Left lung (tissue), 14 donors: ENCODE measurements at places on chromosomes 5 and 9. TPM values are rescaled to one million over a fixed set of nuclear protein-coding genes. Genes with fewer than 3 reads are reported as not detected.

FRMD3 gene
- polyA plus RNA-seq: 2.6 TPM

DUSP1 gene
- 240 TPM for polyA plus RNA-seq

DBH gene
- polyA plus RNA-seq: 1.2 TPM

ANKRD34B gene
- polyA plus RNA-seq: not detected

NUTM2G gene
- polyA plus RNA-seq: 1.00 TPM

CCL21 gene
- polyA plus RNA-seq: 69.2 TPM

PCA3 gene
- polyA plus RNA-seq: 0.21 TPM

CDC20B gene
- 21.8 TPM for polyA plus RNA-seq

MZB1 gene
- 0.41 TPM for polyA plus RNA-seq

PCDHA8 gene
- 0.08 TPM for polyA plus RNA-seq

PCDHB16 gene
- polyA plus RNA-seq: 5.4 TPM

GRCh38 chr9:131370638-131371037 lies 23.2 kb upstream of the PRRC2B start:
- DNase-seq: no peak

GRCh38 chr9:71692337-71692736 lies 76.0 kb downstream of the CEMIP2 start:
- peak; percentile 69 for DNase-seq

- no peak for DNase-seq
Measured at GRCh38 chr5:64939772-64940510, 171.2 kb downstream of the CWC27 start.

DNA sequence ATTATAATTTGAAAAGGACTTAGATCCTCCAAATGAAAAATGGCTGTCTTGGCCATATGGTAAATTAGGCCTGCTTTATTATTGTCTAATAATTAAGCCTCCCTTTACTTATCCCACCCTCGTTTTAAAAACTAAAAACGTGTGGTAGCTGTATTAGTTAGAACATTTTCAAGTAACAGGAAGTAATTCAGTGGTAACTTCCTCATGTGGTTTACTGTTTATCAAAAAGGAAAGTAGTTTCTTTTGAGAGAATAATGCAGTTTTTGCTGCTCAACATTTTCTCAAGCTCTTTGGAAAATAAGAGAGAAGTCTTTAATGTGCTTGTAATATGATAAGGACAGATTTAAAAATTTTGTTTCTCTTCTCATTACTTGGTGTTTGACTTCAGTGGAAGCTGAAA lies 26.0 kb downstream of the ZCCHC7 start:
- DNase-seq: no peak

DNA sequence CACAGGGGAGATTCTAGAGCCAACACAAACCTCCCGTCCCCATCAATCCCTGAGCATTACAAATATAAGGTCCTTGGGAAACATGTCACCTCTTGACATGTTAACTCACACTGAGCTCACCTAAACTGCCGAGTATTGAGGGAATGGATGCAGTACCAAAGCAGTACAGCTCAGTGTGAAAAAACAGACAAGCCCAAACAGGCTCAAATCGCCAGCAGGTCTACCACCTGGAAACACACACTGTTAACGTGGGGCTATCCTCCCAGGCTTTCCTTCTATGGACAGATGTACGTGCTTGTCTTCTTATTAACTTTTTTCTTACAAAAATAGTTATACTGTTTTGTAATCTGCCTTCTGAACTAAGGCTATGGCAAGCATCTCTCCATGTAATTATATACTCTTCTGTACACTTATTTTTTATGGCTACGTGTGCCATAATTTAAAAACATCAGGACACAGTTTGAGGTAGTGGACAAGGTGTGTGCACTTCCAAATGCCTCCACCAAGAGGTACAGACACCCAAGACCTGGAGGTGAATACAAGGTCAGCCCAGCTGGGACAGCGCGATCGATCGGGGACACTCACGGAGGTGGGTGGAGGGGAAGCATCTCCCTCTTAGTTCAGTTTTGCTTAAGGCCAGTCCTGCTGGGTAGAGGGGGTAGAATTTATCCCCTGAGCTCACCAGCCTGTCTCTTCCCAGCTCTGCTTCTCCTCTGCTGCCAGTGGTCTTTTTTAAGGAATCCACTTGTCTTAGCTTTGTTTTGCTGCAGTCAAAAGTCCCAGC lies 76.5 kb downstream of the DAP start:
- DNase-seq: no peak

- DNase-seq: no peak
Measured at GRCh38 chr9:120926397-120926928, at the start of gene TRAF1. Gene TRAF1, minus strand, starts transcription at chr9:120926796. Its CDS starts 721 bp downstream, at chr9:120926075.

- peak; percentile 51 for DNase-seq
Measured at GRCh38 chr9:125747053-125747764, at the start of gene PBX3. Gene PBX3, plus strand, starts transcription at chr9:125747373.

DNA sequence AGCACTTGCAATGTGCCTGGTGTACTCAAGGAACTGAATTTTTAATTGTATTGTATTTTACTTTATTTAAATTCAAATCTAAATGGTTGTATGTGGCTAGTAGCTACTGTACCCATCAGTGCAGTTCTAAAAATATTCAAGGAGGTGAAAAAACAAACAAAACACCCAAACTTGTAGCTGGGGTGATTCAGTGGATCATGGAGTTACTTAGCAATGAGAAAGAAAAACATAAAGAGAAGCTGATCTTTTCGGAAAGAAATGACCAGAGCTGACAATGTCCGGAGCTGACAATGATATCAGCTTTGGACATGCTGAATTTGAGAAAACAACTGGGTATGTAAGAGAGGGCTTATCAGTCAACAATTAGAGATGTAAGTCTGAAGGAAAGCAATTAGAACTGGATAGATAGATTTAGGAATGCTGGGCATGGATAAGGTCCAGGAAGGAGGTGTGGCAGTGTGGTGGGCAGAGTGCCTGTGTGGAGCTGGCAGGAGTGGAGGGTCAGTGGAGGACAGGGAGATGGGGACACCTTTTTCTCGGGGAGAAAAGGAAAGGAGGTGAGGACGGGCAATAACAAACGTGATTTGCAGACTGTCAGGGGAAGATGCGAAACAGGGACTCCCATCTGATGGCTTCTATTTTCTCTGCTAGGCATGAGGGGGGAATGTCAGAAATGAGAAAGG lies 113.2 kb downstream of the DCP2 start:
- no peak for DNase-seq

- no peak for DNase-seq
Measured at GRCh38 chr5:43839218-43839617, 236.2 kb downstream of the NNT start.

- peak; percentile 35 for DNase-seq
Measured at GRCh38 chr9:36450110-36450732, 50.2 kb upstream of the RNF38 start.

DNA sequence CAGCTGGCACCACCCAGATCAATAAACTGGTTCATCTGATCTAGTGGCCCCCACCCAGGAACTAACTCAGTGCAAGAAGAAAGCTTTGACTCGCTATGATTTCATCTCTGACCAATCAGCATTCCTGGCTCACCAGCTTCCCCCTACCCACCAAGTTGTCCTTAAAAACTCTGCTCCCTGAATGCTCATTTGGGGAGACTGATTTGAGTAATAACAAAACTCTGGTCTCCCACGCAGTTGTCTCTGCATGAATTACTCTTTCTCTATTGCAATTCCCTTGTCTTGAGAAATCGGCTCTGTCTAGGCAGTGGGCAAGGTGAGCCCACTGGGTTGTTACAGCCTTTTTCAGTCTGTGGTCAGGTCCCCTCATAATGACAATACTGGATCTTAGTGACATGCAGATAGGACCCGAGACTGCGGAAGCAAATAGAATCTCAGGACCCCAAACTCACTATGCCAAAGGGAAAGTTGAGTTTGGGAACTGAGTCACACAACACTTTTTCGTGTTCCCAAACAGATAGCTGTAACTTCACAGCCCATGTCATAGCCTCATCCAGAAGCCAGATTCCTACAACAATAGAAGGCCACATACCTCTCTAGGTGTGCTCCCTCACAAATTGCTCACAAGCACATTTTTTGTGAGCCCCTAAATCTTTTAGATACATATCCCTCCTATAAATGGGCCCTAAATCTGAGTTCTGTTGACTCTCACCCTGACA lies 175.2 kb upstream of the RAI14 start:
- no peak for DNase-seq

GRCh38 chr5:157748760-157749461 lies 5.4 kb downstream of the LSM11 start:
- DNase-seq: no peak

GRCh38 chr5:33565324-33565723 lies 124.6 kb downstream of the TARS1 start:
- DNase-seq: no peak

- DNase-seq: no peak
Measured at GRCh38 chr5:81761270-81761669, 10.4 kb upstream of the SSBP2 start.

GRCh38 chr5:121218086-121218485 lies 633.6 kb upstream of the FTMT start:
- no peak for DNase-seq

DNA sequence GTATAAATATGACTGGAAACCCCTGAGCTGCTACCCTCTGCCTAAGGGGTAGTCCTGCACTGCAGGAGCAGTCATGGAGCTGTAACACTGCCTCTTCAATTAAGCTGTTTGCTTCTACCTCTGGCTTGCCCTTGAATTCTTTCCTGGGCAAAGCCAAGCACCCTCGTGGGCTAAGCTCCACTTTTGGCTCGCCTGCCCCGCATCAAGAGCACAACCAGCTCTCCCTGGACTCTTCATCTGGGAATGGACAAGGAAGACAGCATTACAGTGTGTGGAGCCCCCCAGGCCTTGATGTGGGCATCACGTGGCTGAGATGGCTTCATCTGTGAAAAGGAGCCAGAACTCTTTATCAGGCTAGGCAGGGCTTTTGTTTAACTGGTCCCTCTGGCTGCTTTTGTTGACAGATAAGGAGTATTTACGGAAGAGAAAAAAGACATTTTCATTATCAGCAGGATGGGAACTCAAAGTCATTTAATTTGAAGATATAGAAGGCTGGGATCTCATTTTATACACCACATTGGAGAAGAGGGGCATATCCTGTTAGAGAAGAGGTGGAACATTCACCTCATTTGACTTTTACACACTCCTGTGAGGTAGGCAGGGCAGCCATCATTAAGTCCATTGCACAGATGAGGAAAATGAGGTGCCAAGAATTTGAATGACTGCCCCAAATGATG lies 137.8 kb downstream of the SEMA6A start:
- no peak for DNase-seq

- DNase-seq: no peak
Measured at GRCh38 chr9:13284011-13284410, 4.5 kb upstream of the MPDZ start.

DNA sequence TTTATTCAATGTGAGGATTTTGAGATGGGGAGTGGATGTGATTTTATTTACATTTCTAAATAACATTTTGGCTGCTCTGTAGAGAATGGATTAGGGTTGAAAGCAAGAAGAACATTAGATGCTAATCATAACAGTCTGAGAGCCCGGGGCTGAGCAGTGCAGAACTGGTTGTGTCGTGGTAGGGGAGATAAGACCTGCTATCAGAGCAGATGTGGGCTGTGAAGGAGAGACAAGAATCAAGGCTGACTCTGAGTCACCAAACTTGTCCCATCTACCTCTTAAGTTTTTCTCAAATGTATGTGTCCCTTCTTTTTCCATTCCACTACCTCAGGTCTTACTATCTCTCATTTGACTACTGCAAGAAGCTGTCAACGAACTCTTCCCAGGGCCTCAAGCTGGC lies 35.4 kb upstream of the SLC28A3 start:
- no peak for DNase-seq

DNA sequence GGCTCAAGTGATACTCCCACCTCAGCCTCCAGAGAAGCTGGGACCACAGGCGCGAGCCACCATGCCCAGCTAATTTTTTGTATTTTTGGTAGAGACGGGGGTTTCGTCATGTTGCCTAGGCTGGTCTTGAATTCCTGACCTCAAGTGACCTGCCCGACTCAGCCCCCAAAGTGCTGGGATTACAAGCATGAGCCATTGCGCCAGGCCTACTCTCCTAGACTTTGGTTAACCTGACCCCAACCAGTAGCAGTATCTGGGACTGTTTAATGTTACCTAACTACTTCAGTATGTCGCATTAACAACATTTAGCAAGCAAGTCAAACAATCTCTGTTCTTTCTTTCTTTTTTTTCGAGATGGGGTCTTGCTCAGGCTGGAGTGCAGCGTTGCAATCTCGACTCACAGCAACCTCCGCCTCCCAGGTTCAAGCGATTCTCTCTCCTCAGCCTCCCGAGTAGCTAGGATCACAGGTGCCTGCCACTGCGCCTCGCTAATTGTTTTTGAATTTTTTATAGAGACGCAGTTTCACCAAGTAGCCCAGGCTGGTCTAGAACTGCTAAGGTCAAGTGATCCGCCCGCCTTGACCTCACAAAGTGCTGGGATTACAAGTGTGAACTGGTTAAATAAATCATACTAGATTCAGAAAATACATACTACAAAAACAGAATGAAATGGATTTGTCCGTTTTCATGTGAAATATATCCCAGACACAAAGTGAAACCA lies 2.0 kb downstream of the AK3 start:
- no peak for DNase-seq

- DNase-seq: no peak
Measured at GRCh38 chr5:133284306-133284705, 232.5 kb downstream of the HSPA4 start.

DNA sequence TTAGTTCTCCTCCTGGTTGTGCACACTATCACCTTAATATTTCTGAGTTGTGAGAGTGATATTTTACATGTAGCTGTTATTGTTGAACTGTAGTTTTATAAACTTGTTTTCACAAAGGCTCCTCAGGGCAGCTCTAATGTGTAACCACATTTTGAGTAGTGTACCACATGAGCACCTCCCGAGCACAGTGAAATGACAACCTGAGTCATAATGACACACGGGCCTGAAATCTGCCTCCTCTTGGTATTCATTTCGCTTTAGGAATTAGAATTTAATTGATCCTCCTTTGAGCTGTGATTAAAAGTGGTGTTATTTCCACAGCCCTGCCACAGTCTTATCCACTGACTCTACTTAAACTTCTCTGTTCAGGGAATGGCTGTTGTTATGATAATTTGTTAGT lies 7.9 kb downstream of the MTRR start:
- no peak for DNase-seq

DNA sequence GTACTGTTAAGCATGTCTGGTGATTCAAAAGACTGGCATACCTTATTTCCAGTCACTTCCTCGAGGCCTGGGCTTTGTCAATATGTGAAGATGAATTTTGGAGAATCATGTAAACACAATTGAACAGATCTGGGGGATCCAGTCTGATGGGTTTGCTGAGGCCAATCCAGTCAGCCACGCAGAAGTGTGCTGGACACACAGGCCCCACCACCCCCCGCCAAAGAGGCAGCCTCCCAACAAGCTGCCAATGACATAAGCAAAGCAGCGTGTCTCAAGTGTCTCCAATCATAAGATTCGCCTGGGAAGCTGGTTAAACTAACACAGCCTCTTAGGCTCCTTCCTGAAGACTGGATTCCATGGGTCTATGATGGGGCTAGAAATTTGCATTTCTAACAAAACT lies 192.9 kb upstream of the KLF9 start:
- DNase-seq: no peak
